CD4-positive, alpha-beta T cell treated with Interleukin-10 for 1 hour (primary cell): ENCODE measurements at places on chromosomes 5 and 9.

DNA sequence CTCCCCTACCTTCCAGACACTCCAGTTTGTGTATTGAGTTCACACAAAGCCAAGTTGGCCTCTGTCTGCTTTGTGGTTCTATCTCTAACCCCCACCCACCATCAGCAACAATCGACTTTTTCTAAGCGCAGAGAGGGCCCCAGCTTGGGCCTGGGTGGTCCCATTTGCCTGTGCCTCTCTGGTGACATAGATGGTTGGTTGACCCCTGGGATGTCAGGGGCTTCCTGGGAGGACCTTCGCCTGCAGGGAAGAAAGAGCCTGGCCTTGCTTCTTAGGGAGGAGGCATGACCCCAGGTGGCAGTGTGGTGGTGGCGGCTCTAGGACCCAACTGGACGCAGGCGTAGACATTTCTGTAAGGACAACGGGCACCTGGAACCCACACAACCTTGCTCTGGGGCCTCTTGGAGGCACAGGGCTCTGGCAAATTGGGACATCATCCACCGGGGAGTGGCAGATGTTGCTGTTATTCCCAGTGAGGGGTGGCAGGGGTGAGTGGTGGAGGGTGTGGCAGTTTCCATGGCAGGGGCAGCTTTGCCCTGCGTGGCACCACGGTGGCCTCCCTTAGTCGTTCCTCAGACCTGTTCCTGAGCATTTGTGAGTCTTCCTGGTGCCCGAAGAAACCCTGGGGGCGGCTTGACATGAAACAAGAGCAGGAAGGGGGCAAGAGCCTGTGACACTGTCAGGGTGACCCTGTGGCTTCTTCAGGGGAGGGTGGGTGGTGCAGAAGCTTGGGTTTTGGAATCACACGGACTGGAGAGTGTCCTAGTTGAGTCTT is 171.0 kb upstream of the IER5L start:
- DNase-seq = no peak

- DNase-seq = no peak
Measured at GRCh38 chr5:90368454-90369246, 40.9 kb downstream of the CETN3 start.

DNA sequence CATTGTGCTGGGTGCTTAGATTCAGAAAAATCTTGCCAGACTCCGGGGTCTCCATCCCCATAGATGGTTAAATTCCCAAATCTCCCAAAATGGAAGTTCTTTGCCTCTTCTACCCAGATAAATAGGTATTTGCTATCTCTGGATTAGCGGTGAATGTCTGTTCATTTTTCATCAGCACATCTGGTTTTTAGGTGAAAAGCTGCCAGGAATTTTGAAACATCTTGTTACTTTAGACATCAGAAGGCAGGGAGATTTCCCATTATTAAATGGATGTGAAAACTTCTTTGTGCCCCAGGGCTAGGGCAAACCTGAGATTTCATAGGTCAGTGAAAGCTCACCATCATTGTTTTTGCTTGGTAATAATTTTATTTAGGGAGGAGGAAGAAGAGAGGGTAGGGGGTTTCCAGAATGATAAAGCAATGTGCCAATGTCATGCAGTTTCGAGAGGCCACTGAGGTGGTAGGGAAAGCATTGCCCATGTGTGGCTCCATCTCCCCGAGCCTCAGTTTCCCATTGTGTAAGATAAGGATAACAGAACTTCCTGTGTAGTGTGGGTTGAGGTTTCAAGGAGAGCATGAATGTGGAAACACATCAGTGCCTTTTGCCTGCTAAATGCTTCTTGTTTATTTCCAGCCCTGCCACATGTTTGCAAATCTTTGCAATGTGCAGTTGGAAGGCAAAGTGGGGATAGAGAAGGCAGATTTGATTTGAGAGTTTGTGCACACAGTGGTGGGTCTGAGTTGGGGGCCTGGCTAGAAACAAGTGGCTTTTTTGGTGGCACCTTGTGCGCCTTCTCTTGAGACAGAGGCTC is 147.2 kb upstream of the KLF4 start:
- no peak for DNase-seq

DNA sequence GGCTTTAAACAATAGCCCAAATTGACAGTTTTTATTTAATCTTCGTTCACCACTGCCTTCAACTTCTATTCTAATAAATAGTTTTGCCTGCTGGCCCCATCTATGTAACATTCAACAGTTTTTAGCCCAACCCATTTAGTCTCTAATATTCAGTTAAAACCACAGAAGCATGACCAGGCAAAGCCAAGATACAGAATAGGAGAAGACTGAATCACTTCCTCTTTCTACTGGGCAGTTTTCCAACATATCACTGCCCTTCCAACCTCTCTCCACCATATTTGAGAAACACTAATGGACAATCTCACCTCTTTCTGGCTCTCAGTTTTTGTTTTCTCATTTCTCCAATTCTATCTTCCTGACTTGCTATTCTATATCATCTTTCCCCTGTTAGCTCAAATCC is 352.9 kb downstream of the DNAH5 start:
- DNase-seq = no peak

- peak; percentile 37 for DNase-seq
Measured at GRCh38 chr5:154384480-154385235, 61.1 kb upstream of the SAP30L start.

- no peak for DNase-seq
Measured at GRCh38 chr5:21823588-21823987, 1029.6 kb downstream of the CDH12 start.

GRCh38 chr9:111598733-111599091 is 735 bp downstream of the PTGR1 start:
- peak; percentile 9 for DNase-seq

- no peak for DNase-seq
Measured at GRCh38 chr9:7983490-7983889, 183.9 kb upstream of the DMAC1 start.

- DNase-seq = peak; percentile 65
Measured at GRCh38 chr5:119287547-119288111, 68.2 kb upstream of the TNFAIP8 start.

DNA sequence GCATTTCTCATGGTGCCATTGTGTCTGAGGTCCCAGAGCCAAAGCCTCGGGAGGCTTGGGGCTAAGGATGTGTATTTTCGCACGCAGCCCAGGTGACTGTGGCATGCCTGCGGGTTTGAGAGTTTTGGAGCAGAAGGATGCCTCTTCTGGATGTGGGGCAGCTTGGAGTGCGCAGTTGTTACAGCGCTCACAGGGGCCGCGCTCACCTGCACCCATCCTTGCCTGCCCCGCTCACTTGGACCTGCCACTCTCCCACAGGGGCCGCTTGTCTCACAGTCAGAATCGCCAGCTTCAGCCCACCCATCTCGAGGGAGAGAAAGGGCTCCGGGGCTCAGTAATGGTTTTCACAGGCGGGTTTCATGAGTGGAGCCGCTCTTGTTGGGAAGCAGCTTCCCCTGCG is 132.9 kb downstream of the MVB12B start:
- no peak for DNase-seq

- DNase-seq = no peak
Measured at GRCh38 chr5:35324679-35325078, 94.4 kb upstream of the PRLR start.

- DNase-seq = no peak
Measured at GRCh38 chr5:10702040-10702629, 58.9 kb downstream of the DAP start.

- peak; percentile 51 for DNase-seq
Measured at GRCh38 chr5:178279723-178280438, 47.3 kb upstream of the PHYKPL start.

DNA sequence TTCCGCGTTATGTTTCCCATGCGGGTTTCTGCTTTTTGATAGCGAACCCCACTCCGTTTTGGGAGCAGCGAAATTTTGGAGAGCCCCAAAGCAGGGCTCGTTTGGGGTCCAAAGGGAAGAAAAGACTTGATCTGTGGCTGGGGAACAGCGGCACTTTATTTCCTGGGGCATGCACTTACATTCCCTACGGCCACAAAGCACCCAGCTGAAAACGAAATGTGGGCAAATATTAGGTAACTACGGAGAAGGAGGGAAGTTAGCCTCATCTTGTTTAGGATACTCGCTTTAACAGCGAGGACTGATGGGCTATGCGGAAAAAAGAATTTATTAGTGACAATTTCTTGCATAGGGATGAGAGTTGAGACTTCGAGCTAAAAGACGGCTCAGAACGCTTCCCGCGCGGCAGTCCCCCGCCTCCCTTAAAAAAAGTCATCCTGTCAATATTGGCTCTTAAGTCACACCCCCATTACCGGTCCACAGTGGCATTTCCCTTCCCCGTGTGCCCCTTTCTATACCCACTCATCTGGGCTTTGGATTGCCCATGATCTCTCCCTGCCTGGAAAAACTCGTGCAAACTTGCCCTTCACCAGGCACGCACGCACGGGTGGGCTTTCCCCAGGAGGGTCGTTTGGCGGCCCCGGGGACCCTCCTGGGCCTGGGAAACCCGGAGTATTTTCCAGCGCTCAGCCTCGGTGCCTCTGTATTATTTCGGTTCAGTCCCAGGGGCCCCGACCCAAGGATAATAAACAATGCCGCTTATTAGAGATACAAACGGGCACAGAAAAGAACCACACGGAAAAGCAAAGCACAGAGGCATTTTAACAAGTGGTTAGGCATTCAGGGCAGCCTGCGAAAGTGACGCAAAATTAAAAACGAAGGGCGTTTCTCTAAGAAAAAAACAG is 35.8 kb upstream of the NFIB start:
- no peak for DNase-seq

- DNase-seq = no peak
Measured at GRCh38 chr5:106699198-106699597, 971.5 kb downstream of the EFNA5 start.

GRCh38 chr9:13804532-13804931 is 509.4 kb downstream of the NFIB start:
- DNase-seq = no peak

DNA sequence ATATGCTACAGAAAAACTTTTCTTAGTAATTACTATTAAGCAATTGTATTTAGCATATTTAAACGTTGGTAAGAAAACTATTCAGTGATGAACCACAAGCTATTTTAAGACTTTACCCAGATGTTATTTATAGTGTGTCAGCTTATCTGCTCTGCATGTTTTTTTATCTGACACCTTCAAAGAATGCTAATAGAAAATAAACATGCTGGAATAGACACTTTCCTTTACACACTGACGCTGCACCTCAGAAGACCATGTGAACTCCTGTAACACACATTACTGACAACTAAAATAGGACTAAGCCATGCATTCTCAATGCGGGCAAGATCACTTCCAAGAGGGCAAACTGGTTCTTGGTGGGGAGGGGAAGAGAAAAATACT is 38.3 kb downstream of the FNIP1 start:
- DNase-seq = no peak

DNA sequence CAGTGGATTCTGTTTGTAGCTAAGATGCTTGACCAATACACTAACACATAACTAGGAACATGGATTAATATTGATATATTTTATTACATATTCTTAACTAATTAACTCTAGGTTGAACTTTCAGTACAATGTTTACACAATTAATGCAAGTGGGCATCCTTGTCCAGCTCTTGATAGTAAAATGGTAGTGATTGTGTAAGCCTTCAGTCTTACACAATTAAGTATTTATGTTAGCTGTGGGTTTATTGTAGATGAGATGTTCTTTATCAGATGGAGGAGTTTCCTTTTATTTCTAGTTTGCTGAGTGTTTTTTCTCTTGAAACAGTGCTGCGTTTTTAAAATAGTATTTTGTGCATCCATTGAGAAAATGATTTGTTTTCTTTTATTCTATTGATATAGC is 1210.8 kb downstream of the CDH12 start:
- no peak for DNase-seq

DNA sequence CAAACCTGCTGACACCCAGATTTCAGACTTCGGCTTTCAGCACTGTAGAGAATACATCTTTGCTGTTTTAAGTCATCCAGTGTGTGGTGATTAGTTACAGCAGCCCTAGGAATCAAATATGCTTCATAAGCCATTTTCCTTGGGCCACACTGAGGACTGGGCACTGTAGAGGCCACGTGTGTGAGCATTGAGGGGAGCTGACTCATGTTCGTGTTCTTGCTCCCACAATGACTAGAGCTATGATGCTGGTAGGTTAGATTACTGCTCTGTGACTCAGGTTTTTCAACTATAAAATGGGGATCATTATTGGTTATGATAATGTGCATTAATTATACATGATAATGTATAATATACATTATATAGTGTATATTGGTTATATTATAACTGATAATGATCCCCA is 96.5 kb upstream of the PALM2AKAP2 start:
- no peak for DNase-seq

DNA sequence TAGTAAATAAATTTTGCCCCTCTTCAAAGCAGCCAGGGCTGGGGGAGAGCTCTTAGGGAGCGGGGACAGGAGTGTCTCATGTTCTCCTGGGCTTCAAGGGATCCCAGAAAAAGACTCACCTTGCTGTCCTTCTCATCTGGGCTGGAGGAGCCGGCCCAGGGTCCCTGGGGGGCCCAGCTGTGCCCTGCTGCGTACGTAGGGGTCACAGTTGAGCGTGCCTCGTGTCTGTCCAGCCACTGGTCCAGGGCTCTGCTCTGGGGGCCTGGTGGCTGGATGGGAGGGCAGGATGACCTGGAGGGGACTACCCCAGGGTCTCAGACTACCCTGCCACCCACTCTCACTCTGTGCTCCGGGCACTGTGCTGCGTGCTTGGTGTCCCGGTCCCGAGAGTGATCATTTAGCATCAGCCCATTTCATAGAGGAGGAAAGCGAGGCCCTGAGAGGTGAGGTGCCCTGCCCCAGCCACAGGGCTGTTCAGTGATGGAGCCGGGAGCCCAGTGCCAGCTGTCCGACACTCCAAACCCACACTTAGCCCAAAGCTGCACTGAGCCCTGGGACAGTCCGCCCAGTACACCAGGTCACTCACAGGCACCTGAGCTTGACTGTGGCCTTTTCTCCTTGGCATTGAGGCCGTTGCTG is 26.2 kb upstream of the TDRD7 start:
- DNase-seq = no peak

GRCh38 chr9:70127540-70128416 is 84.1 kb downstream of the MAMDC2 start:
- no peak for DNase-seq

GRCh38 chr5:107368615-107369014 is 302.1 kb downstream of the EFNA5 start:
- no peak for DNase-seq

DNA sequence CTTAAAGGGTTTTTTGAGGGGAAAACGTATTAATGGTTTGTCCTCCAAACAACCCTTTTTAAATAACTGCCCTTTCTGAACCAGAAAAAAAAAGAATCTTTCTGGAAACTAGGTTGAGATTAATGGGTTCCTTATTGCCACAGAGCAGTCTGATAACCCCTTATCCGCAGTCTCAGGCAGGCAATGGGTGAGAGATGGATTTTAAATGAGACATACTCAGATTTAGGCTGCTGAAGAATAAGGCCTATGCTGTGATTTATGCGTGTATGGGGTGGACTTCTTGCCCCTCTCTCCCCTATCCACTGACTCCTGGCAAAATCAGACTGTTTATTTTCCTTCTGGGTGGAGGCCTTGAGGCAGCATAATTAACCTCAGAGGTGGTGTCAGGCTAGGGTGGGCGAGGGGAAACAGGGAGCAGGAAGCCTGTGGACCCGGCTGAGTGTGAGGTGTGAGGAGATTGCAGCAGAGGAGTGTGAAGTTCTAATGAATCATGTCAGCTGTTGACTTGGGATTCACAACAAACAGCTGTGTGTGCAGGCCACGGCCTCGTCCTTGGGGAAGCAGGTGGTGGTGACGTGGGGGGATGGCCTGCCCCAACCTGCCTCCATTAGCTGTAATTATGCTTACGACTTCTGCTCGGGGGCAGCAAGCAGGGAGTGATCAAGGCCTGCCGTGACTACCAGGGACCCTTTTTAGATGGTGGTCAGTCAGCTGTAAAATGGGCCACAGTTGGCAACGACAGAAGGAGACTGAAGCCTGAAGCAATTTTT is 196.4 kb downstream of the SEMA6A start:
- DNase-seq = no peak
